ENCODE measurements at places on chromosomes 5 and 9. TPM values are rescaled to one million over a fixed set of nuclear protein-coding genes. Genes with fewer than 3 reads are reported as not detected.

LRRC19 gene
- polyA plus RNA-seq = not detected

DNA sequence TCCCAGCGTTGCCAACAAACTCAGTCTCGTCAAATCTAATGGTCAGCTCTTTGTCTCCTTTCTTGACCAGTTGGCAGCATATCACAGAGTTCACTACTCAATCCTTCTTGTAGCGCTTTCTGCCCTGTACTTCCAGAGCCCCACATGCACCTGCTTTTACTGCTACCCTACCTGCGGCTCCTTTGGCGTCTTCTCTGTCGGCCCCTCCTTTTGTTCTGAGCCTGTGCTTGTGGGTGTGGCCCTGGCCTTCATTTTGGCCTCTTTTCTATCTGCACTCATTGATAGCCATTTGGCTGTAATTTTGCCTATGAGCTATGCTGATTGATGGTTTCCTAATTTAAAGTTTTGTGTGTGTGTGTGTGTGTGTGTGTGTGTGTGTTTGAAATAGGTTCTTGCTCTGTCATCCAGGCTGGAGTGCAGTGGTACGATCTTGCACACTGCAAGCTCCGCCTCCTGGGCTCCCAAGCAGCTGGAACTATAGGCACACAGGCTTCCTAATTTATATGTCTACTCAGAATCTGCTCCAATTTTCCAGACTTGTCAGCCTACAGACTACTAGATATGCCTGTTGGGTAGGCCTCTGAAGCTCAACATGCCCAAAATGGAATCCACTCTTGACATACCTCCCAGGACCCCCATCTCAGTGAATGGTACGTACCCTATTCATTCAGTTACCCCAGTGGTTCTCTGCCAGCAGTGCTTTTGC is 32.3 kb downstream of the ARPC5L start:
- DNase-seq = no peak

- DNase-seq = no peak
Observed at GRCh38 chr5:150694612-150695011, 6.2 kb downstream of the RBM22 start.

DNA sequence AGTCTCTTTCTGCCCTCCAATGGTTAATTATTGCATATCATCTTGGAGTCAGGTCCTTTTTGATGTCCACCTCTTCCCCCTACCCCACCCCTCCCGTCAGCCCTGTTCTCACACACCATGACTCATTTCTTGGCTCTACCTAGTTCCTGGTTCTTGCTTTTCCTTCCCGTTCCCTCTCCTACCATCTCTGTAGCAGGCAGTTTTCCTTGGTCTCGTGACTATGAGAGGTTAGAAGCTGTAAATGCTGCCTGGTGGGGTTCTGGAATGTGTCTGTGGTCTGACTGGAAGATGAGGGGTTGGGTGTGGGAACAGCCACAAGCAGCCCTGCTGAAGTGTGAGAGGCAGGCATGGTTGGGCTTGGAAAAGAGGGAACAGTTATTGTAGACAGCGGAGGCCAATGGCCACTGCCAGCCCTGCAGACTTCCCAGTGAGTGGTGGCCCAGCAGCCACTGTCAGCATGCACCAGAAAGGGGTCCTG is 18.2 kb downstream of the SLC22A5 start:
- no peak for DNase-seq

GRCh38 chr9:117917873-117918272 is 213.7 kb downstream of the TLR4 start:
- no peak for DNase-seq

AHRR gene
- 6.5 TPM for polyA plus RNA-seq

- DNase-seq = no peak
Observed at GRCh38 chr5:127757576-127757975, 54.4 kb downstream of the CCDC192 start.
